ENCODE measurements at places on chromosomes 5 and 9.

DNA sequence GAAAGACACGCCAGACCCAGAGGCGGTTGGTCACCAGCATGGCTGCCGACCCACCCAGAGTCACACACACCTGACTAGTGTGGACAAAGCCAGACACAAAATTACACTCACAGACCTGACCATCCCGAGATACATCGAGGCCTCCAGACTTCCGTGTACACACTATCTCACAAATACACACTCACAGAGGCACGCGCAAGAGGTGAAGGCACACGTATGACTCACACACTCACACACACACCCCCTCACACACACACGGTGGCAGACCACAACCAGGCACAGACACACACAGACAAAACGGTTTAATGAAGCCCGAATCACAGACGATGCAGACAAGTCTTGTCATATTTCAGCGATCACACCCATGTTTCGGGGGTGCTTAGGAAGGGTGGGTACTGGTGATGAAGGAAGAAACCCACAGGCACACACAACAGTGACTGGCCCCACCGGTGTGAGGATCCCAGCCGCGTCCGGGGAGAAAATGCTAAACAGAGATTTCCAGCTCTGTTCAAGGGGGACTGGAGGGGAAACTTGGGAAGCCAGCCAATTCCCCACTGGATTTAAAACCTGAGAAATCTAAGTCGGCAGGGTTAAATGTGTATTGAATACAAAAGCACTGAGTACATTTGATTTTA, 51.3 kb downstream of the CRB2 start:
- no peak for DNase-seq

- DNase-seq, result no peak
Observed at GRCh38 chr5:1807451-1808185, 6.4 kb downstream of the NDUFS6 start.

DNA sequence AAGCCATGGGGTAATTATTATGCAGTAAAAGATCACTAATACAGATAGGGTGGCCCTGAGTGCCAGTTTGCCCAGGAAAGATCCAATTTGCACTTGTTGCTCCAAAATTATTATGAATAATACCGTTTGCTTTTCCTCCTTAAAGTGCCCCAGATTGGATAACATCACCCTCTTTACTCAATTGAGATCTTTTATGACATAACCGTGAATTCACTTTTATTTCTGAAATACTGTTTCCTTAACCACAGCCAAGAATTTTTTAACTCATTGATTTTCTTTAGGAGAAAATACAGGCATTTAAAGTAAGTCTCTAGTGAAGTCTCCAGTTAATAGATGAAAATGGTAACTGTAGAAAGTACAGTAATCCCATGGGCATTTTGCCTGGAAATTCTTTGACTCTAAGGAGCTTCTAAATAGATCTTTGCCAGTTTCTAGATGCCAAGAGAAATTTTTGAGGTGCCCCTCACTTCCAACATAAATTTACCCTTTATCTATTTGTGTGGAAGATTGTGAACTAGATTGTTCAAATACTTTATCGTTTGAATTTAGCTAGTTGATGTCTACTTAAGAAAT, 99.2 kb downstream of the UHRF2 start:
- no peak for DNase-seq

GRCh38 chr5:16773991-16774390, 157.2 kb upstream of the RETREG1 start:
- no peak for DNase-seq

- no peak for DNase-seq
Observed at GRCh38 chr9:112325127-112325526, 8.3 kb downstream of the PTBP3 start.

GRCh38 chr5:2126512-2126911, 243.8 kb upstream of the IRX4 start:
- DNase-seq, result no peak

- DNase-seq, result no peak
Observed at GRCh38 chr5:42840842-42841567, 29.3 kb upstream of the SELENOP start.

GRCh38 chr9:22244139-22245011, 202.2 kb upstream of the DMRTA1 start:
- peak; percentile 70 for DNase-seq

GRCh38 chr9:97307091-97307490, 368 bp upstream of the CCDC180 start:
- DNase-seq, result peak; percentile 90

GRCh38 chr9:112809351-112809848, 58.8 kb downstream of the SNX30 start:
- no peak for DNase-seq

DNA sequence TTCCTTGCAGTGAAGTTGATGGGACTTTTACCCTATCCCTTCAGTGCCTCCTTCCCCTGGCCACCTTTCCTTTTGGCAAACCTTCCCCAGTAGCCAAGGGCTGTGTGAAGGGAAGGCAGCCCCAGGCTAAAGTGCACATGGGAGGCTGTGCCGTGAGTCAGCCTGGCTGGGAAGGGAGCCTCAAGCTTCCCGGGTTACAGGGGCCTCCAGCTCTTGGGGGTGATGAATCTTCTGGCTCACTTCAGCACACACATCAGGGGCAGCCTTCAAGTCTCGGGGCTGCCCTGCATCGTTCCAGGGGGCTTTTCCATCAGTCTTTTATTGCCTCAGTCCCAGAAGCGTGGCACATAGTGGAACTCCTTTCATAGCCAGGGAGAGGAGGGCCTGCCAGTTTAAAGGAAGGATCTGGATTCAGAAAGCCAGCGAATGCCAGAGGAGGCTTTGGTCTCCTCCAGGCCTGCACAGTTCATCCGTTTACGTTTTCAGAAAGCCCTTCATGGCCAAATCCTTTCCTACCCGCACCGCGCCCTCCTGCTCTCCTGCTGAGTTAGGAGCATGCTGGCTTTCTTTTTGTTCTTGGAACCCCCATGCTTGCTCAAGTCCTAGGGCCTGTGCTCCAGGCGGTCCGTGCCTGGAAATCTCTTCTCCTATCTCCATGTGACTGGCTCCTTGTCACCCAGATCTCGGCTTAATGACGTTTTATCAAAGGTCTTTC, 134.8 kb upstream of the KLF4 start:
- DNase-seq, result no peak

DNA sequence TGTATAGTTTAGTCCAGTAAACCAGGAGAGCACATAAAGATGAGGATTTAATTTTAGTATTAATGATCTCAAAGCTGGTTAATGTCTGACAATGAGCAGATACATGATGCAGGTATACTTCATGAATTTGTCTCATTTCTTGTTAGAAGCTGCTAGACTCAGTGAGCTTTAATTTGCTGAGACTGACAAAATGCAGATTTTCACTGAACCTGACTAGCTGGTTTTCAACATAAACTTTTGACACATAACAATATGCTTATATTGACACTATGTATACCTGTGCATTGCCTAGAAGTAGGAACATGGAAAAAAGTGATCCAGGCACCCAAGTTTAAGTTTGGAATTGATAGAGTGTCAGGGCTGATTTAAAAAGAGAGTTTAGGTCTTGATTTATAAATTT, 10.8 kb downstream of the UBLCP1 start:
- no peak for DNase-seq

- peak; percentile 13 for DNase-seq
Observed at GRCh38 chr5:10111571-10111970, 138.1 kb downstream of the ATPSCKMT start.

DNA sequence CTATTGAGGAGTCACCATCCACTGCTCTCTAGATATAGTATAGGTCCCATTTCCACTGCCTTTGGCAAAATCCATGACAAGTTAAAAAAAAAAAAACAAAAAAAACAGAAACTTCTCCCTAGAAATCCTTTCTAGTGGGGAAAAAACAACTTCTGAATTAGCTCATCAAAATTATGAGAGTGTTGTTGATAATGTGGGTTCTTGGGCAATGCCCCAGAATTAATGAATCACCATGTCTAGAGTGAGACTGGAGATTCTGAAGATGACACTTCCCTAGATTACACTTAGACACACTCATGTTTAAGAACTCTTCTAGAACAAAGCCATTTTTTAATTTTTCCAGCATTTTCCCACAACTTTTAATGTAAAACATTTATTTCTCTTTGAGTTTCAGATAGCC, 728.0 kb upstream of the C9orf72 start:
- DNase-seq, result no peak

GRCh38 chr5:7755958-7756357, 95.0 kb downstream of the CFAP90 start:
- no peak for DNase-seq

DNA sequence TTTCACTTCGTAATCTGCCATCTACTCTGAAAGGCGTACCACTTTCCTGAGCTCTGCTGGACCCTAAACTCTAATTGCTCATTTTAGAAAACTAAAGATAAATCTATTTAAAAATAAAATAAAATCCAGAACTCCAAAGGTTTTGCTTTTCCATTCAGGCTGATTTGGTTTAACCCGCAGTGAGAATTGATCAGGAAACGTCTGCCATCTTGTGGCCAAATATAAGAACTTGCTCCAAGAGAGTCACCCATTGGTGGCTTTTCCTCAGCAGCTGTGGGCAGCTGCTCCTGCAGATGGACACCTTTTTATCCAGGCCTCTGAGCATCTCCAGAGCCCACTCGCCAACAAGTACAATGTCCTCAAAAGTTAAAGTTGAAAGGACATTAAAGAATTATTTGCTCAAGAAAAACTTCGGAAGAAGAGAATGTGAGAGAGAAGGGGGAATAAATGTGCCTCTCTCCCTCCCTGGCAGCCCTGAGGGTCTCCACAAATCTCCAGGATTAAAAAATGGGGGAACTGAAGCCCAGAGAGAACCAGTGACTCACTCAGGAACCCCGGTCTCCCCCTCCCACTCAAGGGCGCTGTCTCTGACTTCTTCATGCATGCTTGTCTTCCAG, 4.1 kb downstream of the SAXO1 start:
- DNase-seq, result peak; percentile 77

- no peak for DNase-seq
Observed at GRCh38 chr5:126811515-126812198, 34.7 kb downstream of the LMNB1 start.

DNA sequence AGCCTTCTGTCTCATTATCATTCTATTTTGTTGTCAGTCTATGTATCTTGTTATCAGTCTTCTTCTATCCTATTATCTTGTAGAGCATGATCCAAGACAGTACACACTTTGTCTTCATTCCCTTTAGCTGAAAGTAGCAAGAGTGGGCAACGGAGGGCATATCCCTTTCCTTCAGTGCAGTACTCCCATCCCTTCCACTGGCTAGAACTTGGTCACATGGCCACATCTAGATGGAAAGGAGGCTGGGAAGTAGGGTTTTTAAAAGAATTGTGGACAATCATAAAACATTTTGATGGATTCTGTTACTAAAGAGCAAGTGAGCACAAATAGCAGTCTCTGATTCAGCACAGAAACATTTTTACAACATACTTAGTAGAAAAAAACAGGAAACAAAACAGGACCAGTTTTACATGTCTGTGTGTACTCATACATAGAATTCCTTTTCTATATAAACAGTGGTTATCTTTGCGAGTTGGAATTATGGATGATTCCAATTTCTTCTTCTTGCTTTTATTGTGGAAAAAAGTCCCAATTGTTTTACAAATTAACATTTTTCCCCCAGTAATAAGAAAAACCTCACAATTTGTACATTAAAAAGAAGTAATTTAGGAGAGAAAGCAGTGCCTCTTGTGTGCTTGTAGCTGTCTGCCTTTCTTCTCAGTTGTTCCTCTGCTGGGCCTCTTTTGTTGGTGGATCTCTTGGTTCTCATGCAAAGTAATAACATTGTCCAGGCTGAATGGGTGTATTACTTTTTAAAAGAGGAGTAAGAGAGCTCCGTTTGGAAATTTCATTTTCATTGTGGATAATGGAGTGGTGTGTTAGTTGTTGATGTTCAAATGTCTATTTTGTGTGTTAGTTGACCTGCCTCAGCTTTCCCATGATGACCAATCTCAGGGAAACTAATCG, 410.9 kb upstream of the TRPC7 start:
- no peak for DNase-seq

DNA sequence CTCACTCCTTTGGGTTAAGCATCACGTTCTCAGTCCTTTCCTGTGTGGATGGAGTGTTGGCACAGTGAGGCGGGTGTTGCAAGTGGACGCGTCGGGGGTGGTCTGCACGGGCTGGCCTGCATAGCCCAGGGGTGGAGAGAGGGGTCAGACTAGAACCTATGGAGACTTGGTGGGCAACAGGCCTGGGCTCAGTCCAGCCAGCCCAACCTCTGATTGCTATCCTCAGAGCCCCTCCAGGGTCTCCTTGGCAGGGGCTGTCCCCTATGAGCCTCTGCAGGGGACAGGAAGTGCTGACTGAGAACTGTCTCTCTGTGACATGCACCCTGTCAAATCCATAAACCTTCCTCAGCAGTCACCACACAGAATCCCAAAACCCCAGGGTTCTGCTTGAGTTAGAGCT, 2.3 kb downstream of the DCANP1 start:
- DNase-seq, result no peak

- DNase-seq, result no peak
Observed at GRCh38 chr9:35349287-35349990, 140.5 kb upstream of the RUSC2 start.

DNA sequence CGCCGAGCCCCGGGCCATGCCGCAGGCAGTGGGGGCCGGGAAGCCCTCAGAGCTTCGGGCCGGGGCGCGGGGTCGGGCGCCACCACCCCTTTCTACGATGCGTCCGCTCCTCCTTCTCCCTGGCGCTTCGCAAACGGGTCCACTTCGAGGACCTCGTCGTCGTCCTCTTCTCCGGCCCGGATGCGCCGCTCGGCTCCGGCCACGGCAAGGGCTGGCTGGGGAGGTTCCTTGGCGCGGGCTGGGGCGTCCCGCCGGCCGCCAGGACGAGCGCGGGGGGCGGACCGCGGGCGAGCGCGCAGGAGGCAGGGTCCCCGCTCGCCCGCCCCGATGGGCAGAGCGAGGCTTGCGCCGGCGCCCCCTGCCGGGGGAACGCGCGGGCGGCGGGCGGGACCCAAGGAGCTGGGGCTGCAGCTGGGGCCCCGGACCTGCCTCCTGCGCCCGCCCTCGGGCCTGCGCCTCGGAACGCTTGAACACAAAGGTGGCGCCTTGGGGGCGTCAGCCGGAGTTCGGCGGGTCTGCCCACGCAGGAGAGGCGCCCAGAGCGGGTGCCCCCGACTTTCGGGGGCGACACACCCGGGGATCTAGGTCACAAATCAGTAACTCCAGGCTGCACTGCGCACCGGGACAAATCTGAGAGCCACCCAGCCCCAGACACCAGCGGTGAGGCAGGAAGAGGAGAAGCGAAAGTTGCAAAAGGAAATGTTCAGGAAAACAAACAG, at the start of gene ROR2:
TSS of gene ROR2 (minus strand) at position 283 of the 719 bp plus-strand sequence.
- peak; percentile 66 for DNase-seq

DNA sequence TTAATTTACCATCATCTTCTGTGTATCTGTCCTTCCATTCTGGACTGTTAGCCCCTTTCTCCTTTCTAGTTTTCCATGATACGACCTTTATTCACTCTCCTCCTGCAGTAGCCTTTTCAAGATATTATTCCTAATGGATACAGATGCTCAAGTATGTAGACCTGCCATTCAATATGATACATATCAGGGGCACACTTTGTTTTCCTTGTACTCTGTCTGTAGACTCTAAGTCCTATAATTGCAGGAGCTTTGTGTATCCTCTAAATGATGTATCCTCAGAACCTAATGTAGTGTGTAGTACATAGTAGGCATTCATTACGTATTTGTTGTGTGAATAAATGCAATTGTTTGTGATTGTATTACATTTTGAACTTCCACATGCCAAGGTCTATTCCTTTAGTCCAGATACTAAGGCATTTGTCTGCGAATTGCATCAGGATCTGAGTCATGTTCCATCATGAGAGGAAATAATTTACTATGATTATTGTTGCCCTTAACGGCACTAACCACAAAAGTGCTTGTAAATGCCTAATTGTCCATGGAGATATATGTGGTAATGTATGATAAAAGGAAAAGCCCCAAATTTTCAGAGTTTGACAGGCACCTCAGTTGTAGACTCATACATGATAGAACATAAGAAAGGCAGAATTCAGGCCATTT, 57.1 kb upstream of the IZUMO3 start:
- DNase-seq, result no peak

- no peak for DNase-seq
Observed at GRCh38 chr9:134629061-134629585, 12.5 kb upstream of the COL5A1 start.

All from DMS53 (cell line).